ENCODE measurements at places on chromosomes 5 and 9. TPM values are rescaled to one million over a fixed set of nuclear protein-coding genes. Genes with fewer than 3 reads are reported as not detected.

The ACOT12 gene
- not detected for total RNA-seq

- DNase-seq = peak; percentile 23
Measured at GRCh38 chr9:86202338-86202882, 57.0 kb downstream of the C9orf153 start.

The TUSC1 gene
- not detected for total RNA-seq

DNA sequence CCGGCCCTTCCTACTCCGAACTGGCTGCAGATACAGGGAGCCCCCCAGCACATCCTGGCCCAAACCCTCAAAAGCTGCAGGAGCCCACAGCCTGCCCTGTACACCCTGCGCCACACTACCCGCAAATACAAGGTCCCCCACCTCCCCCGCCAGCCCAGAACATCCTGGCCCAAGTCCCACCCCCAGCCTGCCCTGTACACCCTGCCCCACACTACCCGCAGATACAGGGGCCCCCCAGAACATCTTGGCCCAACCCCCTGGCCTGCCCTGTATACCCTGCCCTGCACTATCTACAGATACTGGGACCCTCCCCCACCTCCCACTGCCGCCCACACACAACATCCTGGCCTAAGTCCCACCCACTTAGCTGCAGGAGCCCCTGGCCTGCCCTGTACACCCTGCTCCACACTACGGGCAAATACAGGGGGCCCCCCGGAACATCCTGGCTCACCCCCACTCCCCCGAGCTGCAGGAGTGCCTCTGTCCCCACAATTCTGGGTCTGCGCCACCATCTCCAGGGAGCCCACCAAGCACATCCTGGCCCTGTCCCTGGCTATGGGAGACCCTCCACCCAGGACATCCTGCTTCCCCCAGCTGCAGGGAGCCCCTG lies 8.3 kb downstream of the LPCAT1 start:
- no peak for DNase-seq

- DNase-seq = no peak
Measured at GRCh38 chr9:114409103-114409780, 21.5 kb upstream of the AKNA start.

DNA sequence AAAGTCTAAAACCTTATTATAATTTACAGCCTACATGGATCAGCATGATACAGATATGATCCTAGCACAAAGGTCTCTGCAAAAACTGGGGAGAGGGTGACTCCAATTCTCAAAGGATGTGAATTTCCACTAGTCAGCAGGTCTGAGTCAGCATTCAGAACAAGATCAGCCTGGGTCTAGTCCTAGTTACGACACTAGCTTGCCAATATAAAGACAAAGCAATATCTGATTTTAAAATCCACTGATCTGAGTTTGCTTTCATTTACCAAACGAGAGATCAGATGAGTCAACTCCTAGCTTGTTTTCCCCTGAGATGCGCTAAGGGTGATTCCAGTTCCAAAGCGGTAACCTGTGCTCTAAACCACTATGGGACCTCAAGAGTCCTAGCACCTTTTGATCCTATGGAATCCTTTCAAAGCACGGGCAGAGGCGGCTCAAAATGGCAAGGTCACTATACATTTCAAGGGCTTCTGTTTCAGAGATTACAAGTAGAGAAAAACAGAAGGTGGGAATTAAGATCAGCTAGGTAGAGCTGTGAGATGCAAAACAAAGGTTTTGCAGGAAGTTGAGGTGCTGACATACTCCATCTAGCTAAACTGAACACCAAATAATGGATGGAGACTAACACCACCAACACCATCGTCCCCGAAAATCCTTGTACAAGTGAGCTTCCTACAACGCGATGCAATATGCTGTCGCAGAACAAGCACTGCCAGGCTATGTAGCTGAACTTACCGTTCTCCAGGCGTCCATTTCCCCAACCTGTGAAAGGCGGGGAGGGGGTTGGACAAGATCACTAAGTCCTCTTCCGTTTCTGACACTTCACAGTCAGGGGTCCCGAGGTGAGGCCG lies 906 bp downstream of the SLC25A51 start:
- peak; percentile 27 for DNase-seq

The ZDHHC11 gene
- total RNA-seq = 3.6 TPM

The NRARP gene
- total RNA-seq = 2.2 TPM

DNA sequence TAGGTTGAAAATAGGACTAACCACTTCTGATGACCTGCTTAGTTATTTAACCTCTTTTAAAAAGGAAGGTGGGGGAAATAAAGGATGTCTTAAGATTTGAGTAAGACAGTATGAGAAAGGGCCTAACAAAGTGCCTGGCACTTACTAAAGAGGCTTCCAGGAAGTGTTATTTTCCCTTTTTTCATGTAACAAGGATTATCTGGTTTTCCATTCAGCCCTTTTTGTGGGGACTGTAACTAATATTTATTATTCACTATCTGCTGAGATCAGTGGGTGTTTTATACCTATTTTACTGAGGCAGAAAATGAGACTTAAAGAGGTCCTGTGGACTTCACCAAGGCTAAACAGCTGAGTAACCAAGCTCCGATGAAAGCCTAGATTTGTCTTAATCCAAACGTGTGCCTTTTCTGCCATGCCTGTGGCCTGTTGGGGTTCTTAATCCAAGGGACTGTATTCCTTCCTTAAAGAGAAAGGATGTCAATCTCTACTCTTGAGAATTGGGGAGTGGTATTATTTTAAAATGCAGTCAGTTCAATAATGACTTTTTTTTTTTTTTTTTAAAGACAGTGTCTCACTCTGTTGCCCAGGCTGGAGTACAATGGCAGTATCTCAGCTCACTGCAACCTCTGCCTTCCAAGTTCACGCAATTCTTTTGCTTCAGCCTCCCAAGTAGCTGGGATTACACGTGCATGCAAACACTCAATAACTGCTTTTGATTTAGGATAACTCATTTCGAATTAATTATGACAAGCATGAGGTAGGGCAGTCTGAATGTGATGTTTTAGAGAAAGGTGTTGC lies 6.5 kb downstream of the JMY start:
- no peak for DNase-seq

DNA sequence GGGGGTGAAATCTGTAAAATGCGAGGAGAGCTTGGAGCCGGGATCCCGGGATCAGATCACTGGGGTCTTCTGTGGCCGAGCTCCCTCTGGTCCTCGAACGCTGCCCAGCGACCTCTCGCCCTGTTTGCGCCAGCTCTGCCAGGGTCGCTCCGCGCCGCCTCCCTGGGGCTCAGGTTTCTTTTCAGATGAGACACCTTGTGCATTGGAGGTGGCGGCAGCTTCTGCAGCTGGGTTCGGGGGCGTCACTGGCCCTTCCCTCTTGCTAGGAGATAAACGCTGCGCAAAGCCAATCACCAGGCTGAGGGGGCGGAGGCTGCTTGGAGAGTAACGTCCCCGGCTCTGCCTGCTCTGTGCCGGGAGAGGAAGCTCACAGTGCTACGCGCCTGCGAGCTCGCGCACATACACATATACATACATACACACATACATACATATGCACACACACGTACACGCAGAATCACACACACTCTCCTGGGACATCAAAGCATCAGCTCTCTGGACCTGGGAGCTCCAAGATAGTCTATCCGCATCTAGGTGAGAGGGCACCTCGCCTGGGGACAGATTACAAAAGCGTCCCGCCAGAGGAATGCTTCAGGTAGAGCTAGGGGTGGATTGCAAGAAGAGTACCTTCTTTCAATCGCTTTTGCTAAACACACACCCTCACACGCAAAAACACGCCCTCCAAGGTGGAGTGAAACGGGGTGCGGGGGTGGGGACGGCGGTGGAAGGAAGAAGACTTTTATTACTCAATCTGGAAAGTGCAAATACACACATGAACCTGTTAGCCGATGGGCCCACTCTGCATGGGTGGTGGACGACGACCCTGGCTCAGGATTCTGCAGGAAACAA lies at the start of gene ST8SIA4:
Gene ST8SIA4, minus strand, starts transcription at position 244 of the 849 bp plus-strand sequence. CDS start 327 bp downstream, outside the sequence.
- DNase-seq = peak; percentile 95

DNA sequence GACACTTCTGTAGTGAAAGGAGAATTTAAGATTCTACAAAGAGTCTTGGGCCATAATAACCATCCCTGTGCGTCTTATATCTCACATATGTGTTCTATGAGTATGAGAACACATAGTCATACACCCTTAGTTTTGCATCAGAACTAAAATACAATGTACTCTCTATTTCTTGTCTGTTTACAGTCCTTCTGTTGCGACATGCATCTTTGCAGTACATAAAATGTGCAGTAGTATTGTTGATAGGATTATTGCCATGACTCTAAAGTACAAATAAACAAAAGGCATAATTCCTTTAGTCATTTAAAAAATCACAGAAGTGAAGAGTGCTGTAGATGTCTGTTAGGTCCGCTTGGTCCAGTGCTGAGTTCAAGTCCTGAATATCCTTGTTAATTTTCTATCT lies 201.9 kb downstream of the NR3C1 start:
- DNase-seq = no peak

The SOWAHA gene
- not detected for total RNA-seq

DNA sequence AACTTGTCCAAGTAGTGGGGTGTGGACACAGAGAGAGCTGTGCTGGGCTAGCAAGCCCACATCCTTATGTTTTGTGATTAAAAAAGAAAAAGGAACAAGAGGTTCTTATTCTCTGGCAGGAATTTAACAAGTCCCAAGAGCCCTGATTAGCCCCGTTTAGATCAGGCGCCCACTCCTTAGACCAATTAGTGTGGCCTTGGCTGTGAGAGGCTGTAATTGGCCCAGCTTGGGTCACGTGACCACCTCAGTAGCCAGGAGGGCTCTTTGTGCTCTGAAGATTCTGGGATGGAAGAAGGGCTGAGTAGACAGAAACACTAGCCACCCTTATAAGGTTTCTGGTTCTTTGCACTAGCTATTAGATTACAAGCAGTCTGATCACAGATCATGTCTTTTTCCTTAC lies 31.1 kb downstream of the GCNT4 start:
- no peak for DNase-seq

The ITK gene
- total RNA-seq = 340 TPM

The FANCG gene
- total RNA-seq = 118 TPM

The ANKRD20A1 gene
- 0.88 TPM for total RNA-seq

The C5 gene
- 0.99 TPM for total RNA-seq

- DNase-seq = no peak
Measured at GRCh38 chr5:93395971-93396379, 185.0 kb downstream of the NR2F1-AS1 start.

The SLC6A19 gene
- total RNA-seq = not detected

DNA sequence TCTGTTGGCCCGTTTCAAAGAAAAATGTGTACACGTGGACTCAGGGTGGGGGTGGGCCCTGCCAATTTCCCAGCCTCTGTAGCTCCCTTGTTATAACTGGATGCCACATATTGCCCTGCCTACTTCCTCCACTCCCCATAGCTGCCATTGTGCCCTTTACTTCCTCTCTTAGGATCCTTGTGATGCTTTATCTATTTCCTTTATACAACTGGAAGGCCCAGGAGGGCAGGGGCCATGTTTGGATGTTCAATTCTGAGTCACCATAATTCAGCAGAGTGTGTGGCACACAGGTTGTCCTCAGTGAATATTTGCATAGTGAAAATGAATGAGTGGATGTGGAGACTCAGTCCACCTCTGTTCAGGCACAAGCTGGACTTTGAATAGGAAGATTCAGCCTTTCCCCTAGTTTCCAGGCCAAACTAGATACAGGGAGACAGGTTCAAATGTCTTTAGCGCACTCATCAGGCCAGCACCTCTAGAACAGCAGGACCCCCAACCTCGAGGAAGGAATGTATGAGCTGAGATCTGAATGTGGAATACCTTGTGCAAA lies 10.6 kb upstream of the FEM1C start:
- no peak for DNase-seq

The IRX2 gene
- not detected for total RNA-seq

GRCh38 chr9:130237763-130238524 lies 27.6 kb upstream of the HMCN2 start:
- DNase-seq = no peak

GRCh38 chr9:15763371-15763770 lies 210.5 kb downstream of the CCDC171 start:
- DNase-seq = no peak

The DOLPP1 gene
- 15.5 TPM for total RNA-seq
